CMK (cell line): ENCODE measurements at places on chromosomes 1 and 21.

- DNase-seq, result no peak
These were observed 26.4 kb downstream of the TEX35 start for GRCh38 chr1:178539291-178539690.

DNA sequence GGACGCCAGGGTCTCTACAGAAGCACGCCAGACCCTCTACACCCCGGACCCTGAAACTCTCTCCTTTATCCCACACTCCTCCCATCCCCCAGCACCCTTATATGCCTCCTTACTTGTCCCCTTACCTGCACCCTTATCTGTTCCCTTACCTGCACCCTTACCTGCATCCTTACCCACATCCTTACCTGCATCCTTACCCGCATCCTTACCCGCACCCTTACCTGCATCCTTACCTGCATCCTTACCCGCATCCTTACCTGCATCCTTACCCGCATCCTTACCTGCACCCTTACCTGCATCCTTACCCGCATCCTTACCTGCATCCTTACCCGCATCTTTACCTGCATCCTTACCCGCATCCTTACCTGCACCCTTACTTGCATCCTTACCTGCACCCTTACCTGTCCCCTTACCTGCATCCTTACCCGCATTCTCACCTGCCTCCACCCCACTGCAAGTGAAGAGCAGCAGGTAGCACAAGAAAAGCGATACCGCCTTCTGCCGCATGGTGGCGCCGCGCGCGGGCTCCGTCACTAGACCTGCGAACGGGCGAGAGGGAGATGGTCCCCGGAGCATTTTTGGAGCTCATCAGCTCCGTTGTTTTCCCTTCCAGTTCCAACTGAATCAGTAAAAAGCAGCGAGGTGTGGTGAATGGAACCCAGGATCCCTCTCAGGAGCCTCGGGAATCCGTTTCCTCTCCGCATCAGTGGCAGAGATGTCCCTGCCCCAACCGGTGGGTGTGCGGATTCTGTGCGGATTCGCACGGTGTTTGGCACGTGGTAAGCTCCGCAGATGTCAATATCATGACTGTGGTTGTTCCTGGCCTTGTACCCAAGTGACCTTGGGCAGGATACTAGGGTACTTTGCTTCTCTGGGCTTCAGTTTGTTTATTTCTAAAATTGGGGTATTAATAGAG lies 2.9 kb downstream of the IFI6 start:
- no peak for DNase-seq

GRCh38 chr1:241992734-241993133 lies 6.2 kb downstream of the MAP1LC3C start:
- DNase-seq, result no peak

DNA sequence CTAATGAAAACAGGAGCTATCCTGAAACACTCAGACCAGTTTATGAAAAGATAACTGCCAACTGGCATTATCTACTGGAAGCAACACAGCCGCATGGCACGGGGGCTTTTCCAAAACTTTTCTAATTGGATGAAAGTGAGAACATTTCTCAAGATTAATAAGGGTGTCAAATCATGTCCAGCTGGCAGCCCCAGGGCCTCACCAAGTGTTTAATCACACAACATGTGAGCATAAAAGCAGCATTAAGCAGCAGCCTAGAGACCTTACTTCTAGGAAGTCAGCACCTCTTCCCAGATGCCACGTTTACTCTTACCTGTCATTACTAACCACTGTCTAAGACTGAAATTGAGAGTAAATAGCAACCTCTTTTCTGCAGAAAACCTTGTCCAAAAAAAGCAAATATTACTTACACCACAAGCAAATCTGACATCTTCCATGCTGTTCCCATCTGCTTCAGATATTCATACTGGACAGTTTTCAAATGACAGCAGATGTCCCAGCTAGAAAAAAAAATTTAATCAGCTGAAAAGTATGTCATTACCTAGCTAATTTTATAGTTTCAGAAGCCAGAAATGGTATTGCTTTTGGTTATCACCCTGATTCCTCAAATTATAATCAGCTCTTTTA lies 341.5 kb upstream of the ZP4 start:
- DNase-seq, result no peak

GRCh38 chr1:41243079-41243385 lies 926 bp upstream of the SCMH1 start:
- DNase-seq, result no peak

- no peak for DNase-seq
These were observed 15.9 kb upstream of the TNFSF4 start for GRCh38 chr1:173223031-173223380.

DNA sequence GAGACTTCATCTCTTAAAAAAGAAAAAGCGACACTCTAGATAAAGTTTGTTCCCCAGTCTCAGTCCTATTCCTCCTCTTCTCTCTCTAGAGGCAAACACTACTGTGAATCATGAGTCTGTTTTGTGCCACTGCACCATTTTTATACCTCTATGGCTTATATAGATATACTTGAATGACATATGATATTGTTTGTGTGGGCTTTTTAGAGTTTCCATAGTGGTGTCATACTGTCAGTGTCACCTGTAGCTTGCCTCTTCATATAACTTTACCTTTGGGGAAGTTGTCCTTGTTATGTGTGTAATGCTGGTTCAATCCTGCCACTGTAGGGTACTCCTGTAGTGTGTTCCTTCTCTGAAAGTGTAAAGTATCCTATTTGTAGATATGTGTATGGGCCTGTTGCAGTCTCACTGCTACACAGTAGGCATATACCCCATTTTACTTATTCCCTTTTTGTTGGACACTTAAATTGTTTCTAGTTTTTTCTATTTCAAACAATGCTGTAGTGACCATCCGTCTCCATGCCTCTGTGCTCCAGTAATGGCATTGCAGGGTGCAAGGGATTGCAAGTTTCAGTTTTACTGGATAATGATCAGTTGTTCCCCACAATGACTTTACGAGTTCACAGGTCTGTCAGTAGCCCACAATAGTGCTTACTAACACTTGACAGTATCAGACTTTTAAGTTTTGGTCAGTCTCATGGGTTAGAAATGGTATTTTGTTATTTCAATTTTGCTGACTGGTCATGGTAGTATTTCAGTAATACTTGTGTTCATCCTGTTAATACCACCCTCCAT lies 2.7 kb downstream of the PRMT2 start:
- DNase-seq, result no peak

DNA sequence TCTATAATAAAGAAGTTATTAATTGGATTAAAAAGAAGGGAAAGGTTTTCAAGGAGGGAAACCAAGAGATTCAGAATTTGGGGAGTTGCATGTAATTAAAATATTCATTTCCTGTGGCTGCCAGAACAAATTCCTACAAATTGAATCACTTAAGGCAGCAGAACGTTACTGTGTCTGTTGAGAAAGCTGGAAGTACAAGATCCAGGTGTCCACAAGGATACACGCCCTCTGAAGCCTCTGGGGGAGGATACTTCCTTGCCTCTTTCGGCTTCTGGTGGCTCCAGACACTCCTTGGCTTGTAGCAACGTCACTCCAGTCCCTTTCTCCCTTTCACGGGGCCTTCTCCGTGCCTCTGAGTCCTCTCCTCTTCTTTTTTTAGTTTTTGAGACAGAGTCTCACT lies 67.9 kb downstream of the KAZN start:
- DNase-seq, result no peak

GRCh38 chr1:34455121-34455520 lies 278.4 kb downstream of the C1orf94 start:
- no peak for DNase-seq

GRCh38 chr1:45410850-45411509 lies 70.7 kb upstream of the MUTYH start:
- no peak for DNase-seq

- DNase-seq, result no peak
These were observed 46.1 kb upstream of the LIN9 start for GRCh38 chr1:226355016-226355415.

DNA sequence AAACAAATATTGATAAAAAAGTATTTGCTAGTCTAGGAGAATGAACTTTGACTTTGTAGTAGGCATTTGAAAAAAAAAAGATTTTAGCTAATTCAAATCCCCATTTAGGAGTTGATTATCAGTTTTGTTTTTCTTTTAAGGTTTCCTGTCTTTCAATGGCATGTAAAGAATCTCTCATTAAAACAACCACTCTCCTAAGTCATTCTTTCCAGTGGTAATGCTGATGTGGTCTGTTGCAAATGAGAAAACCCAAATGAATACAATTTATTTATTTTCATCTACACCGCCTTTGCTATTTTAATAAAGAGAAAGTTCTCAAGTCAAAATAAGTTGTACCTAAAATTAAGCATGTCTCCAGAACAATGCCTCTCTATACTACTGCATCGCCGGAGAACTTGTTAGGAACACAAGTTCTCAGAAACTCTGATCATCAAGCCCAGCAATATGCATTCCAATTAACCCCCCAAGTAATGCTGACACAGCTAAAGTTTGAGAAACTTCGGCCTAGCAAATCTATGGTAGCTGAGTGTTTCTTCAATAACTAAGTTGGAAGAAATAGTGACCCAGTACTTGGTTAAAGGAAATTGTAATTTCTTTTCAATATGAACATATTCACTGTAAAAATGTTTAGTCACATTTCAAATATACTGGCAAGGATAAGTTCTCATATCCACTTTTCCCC lies 255.1 kb downstream of the PTPRC start:
- no peak for DNase-seq

- DNase-seq, result no peak
These were observed 71.3 kb upstream of the LRRC8B start for GRCh38 chr1:89453123-89453972.

GRCh38 chr1:12544357-12544756 lies 73.7 kb downstream of the DHRS3 start:
- no peak for DNase-seq

DNA sequence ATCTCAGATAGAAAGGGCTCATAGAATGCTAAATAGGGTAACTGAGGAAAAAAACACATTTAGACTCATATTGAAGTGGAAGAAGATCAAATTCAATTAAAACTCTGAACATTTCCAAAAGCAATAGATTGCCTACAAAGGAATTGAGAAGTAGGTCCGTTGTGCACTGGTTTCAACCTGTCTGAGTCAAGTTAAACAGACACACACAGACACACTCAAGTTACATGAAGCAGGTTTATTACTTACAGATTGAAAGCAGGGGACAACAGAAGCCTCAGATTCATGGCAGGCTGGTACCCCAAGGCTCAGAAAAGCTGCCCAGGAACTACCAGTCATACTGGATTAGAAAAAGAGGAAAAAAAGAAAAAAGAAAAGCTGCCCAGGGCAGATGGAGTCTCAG lies 20.7 kb upstream of the S100A2 start:
- DNase-seq, result no peak

- no peak for DNase-seq
These were observed 206.6 kb downstream of the PBX1 start for GRCh38 chr1:164765557-164765956.

GRCh38 chr1:227959325-227959860 lies 11.7 kb upstream of the WNT9A start:
- DNase-seq, result no peak

DNA sequence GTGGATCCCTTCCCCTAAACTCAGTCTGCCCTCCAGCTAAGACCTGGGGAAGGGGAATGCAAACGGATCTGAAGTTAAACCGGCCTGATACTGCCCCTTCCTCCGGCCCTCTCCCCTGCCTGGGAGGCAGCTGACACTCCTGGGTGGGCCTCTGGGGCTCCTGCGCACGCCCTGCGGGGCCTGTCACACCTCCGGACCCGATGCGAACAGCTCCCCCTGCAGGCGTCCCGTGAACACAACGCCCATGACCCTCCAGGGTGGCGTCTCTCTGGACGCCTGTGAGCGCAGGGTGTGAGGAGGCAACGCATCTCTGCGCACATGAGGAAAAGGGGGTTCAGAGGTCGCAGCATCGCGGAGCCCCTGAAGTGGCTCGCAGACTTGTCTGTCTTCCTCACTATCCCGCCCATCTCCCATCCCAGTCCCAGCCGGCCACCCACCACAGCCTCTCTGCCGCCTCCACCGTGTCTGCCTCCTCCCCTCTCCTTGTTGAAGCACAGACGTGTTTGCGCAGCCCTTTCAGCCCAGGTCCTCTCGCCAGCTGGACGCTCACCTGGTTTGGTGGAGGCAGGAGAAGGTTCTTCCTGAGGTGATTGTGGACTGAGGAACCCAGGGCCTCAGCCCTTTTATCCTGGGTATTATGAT lies 421 bp upstream of the LCE3A start:
- DNase-seq, result no peak

GRCh38 chr1:117572546-117572945 lies 33.3 kb upstream of the TENT5C start:
- DNase-seq, result no peak

- DNase-seq, result no peak
These were observed 111.9 kb downstream of the PRDM16 start for GRCh38 chr1:3180915-3181314.

DNA sequence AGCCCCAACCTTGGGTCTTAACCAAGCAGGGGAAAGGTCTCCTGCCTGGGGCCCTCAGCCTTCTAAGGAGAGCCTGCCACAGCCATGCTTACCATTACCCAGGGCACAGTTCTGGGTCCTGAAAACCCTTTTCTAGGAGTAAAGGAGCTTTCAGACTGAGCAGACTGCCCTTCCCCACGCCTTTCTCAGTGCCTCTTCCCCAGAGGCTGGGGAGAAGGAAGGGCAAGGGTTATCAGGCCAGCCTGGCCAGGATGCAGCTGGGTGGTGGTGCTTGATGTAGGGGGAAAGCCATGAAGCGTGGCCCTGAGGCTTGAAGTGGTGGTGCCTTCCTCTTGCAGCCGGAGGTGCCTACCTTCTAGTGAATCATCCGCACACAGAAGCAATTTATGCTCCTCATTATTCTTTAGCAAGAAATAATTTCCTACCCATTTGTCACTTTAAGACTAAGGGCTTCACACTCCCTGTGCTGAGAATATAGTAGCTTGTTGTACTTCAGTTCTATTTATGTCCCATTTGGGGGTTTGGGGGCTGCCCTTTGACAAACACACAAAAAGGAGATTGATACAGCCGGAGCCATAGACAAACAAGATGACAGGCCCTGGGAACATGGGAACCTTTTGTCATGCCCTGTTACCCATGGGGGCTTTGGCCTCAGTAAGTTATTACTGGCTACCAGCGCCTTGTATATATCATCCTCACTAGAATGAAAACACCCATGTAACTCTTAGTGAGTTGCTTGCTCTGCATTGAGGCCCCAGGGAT lies 40.7 kb downstream of the MAN1C1 start:
- peak; percentile 15 for DNase-seq

DNA sequence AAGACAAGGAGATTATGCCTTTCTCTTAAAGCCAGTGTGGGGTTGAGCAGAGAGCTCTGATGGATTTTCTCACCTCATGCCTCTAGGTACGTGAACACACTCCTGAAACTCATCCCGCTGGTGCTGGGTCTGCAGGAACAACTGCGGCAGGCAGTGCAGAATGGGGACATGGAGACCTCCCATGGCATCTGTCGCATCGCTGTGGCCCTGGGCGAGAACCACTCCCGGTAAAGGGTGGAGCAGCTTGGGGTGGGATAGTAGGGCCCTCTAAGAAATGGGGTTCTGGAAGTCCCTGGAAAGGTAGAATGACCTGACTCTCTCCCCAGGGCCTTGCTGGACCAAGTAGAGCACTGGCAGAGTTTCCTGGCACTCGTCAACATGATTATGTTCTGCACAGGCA lies 9.5 kb downstream of the IPO13 start:
- DNase-seq, result no peak

GRCh38 chr1:197725044-197725443 lies 50.2 kb downstream of the DENND1B start:
- DNase-seq, result peak; percentile 56

DNA sequence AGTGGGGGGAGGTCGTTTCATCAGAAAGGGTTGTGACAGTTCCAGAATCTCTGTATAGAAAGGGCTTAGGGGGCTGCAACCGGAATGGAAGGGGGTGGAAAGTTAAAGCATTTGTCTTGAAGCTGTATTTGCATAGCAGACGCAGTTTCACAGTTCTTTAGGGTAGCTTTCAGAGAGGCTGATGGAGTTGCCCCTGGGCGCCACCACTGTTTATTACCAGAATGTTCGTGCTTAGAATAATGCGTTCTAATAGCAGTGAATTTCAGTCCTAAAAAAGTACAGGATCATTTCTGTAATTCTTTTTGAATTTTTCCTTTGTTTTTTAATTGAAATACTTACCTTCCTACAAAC lies 1.3 kb downstream of the EXO1 start:
- DNase-seq, result no peak
